Subcutaneous adipose tissue (tissue), 4 donors: ENCODE measurements at places on chromosomes 11 and 22. TPM values are rescaled to one million over a fixed set of nuclear protein-coding genes. Genes with fewer than 3 reads are reported as not detected.

Gene CNTN5
- total RNA-seq, result not detected

Gene OTOG
- not detected for total RNA-seq

Gene CEND1
- not detected for total RNA-seq

Gene GAL3ST1
- total RNA-seq, result not detected

Gene OR8D4
- not detected for total RNA-seq

Gene NCAM1
- total RNA-seq, result 0.98 TPM

Gene ACRV1
- total RNA-seq, result not detected
